H1 (cell line): ENCODE measurements at places on chromosomes 3 and 15.

GRCh38 chr3:134630506-134630905 lies 20.3 kb downstream of the KY start:
- no peak for DNase-seq

DNA sequence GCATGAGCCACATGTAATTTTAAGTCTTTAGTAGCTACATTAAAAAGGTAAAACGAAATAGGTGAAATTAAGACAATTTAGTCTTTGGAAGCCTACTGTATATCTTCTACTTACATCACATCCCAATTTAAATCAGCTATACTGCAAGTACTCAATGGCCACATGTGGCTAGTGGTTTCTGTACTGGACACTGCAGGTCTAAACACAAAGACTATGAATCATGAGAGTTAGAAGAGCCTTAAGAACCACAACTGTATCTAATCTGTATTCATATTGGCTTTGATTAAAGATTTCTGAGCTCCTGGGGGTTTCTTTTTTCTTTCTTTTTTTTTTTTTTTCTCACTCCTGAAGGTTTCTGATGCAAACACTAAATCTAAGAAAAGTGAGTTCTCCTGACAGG lies 2.3 kb upstream of the EIF1B start:
- no peak for DNase-seq

- DNase-seq = no peak
Observed at GRCh38 chr3:52289747-52290595, 2.3 kb downstream of the GLYCTK start.

- DNase-seq = no peak
Observed at GRCh38 chr15:92808598-92809063, 91.5 kb upstream of the CHD2 start.

- DNase-seq = no peak
Observed at GRCh38 chr3:152524198-152525140, 255.7 kb downstream of the MBNL1 start.

DNA sequence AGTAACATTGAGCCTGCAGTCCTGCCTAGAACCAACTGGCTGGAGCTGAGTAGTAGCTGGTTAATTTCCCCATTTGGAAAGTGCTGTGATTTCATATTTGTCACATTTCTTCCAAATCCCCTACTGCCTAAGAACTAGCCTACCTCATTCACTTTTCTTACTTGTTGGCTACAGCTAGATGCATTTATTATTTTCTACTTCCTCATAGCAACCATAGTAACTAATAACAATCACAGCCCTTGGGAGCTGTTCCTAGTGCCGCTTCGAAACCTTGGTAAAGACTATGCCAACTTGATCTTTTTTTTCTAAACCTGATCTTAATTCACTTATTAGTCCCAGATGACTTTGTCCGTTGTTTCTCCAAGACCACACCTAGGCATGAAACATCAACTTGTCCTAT lies 240.3 kb downstream of the FGF12 start:
- no peak for DNase-seq

GRCh38 chr3:45236964-45237363 lies 10.9 kb upstream of the TMEM158 start:
- DNase-seq = no peak

DNA sequence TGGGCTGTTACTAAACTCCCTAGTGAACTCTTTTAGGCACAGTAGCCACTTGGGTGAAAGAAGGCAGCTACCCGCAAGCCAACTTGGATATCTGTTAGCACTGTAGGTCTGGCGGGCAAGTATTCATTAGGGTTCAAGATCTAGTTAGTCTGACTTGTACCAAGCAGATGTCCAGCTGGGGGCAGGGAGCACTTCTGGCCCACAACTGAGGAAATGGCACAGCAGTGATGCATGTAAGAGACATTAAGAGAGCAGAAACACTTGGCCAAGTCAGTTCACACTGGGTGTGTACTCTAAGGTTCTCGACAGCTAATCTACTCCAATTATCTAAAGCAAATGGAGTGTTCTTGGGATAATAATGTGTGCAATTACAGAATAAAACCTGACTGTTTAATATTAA lies 131.7 kb downstream of the CTNNB1 start:
- no peak for DNase-seq

- DNase-seq = no peak
Observed at GRCh38 chr3:169847896-169848295, 21.8 kb downstream of the LRRC31 start.

GRCh38 chr3:14771593-14772497 lies 46.9 kb upstream of the FGD5 start:
- DNase-seq = no peak

GRCh38 chr3:43248185-43248583 lies 38.2 kb upstream of the SNRK start:
- peak; percentile 35 for DNase-seq

GRCh38 chr3:178036451-178037144 lies 499.6 kb upstream of the KCNMB2 start:
- DNase-seq = no peak

DNA sequence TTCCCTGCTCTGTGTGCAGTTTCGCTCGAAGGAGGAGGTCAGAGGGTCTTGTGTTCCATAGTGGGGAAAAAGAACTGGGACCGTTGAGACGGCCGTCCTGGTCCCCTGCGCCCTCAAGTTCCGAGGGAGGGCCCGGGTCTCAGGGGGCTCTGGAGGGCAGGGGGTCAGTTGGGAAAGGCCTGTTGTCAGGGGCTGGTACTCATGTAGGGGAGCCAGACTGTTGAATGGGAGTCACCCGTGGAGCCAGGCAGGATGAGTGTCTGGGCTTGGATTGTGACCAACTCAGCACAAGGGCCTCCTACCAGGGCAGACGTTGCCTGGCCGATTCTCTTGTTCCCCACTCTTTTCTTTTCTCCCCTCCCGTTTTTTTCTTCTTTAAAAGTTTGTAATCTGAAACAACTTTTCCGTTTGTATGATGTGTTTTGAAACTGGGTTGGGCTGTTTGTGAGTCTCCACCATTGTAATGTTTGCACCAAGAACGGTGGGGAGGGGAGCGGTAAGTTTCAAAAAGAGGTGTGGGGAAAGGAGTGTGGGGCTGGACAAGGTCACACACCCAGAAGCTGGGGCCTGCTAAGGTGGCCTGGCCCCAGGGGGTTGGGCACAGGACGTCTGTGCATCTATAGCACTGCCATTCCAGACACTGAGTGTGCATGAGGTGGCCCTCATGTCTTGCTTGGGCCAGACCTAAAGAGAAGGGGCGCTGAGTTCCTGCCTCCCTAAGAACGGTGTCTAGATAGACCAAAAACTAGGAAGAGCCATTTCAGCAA lies 1.1 kb downstream of the CMTM7 start:
- DNase-seq = no peak

GRCh38 chr3:23928524-23928923 lies 11.6 kb downstream of the RPL15 start:
- no peak for DNase-seq

GRCh38 chr3:156030723-156031122 lies 89.7 kb upstream of the KCNAB1 start:
- DNase-seq = no peak

GRCh38 chr15:35671197-35671596 lies 125.2 kb upstream of the DPH6 start:
- DNase-seq = no peak

- DNase-seq = no peak
Observed at GRCh38 chr15:58467121-58467721, 35.4 kb downstream of the LIPC start.

DNA sequence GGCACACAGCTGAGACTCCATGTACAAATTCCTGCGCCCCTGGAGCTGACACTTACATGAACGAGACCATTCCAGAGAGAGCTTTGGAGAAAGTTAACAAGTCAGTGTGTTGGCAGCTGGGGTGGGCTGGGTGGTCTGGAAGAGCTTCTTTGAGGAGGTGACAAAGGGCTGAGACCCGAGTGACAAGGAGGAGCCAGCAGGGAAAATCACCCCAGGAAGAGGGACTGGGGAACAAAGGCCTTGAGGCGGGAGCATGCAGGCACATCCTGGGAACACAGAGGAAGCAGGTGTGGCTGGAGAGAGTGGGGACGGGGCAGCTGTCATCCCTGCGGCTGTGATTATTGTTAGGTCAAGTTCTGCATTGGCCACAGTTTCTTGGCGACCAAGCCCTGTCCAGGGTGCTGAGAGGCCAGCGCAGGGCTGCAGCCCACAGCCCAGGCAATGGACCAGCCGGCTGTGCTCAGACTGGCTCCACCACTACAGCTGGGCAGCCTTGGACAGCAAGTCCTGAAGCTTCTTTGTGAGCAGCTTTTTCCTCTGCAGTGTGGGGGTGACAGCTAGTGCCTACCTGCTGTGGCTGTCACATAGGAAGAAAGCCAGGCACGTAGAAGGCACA lies 34.2 kb upstream of the PRR23E start:
- peak; percentile 79 for DNase-seq

DNA sequence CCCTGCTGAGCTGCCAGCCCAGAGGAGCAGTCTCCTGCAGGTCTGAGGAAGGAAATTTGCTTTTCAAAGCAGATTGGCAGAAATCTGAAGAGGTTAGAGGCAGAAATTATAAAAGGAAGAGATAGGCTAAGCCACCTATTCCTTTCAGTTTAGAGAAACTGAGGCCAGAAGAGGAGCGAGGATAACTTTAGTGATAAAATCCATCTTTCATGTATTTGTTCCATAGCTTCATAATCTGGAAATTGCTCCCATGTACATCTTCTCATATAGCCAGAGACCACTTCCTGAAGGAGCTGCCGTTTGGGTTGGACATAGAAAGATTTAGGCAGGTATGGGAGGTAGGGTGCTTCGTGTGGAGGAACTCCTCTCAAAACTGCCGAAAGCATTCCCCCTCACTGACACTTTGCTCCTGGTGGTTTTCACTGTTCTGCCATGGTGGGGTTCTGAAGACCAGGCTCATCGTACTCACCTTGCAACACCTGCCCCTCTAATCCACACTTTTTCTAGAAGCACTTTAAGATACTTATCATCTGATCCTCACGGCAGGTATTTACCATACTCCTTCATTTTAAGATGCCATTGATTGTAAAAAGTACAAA lies 670 bp upstream of the ACAP2 start:
- no peak for DNase-seq

- DNase-seq = no peak
Observed at GRCh38 chr3:126360714-126361060, 3.5 kb upstream of the KLF15 start.

DNA sequence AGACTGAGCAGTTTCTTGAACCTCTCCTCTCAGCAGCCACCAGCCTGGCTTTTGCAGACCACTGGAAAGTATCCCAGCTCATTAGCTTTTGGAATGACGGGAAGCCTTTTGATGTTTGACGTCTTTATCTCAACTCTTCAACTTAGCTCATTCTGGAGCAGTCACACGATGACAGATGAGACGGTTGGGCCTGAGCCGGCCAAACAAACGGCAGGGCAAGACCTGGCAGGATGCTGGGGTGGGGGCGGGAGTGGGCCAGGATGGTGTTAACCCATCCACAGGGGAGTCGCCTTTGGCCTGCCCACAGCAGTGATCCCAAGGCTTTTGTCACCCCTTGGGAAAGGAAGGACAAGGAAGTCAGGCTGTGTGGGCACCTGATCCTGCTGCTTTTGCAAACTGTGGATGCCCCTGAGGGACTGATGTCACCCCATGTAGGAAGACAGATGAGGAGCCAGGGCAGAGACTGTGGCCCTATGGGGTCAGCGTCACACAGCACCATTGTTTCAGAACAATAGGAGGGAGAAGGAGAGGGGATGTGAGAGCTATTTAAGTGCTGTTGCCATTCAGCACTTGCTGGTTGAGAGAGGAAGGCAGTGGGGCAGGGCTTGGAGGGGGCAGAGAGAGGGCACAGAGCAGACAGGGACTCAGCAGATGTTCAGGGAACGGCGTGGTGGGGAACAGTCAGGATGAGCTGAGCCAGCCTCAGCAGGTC lies 121.9 kb upstream of the CTDSPL start:
- no peak for DNase-seq

GRCh38 chr3:42189001-42189460 lies 77.0 kb downstream of the CCK start:
- DNase-seq = no peak

GRCh38 chr15:70362886-70363285 lies 265.2 kb upstream of the TLE3 start:
- DNase-seq = no peak

GRCh38 chr3:133475245-133476010 lies 75.6 kb downstream of the BFSP2 start:
- no peak for DNase-seq

DNA sequence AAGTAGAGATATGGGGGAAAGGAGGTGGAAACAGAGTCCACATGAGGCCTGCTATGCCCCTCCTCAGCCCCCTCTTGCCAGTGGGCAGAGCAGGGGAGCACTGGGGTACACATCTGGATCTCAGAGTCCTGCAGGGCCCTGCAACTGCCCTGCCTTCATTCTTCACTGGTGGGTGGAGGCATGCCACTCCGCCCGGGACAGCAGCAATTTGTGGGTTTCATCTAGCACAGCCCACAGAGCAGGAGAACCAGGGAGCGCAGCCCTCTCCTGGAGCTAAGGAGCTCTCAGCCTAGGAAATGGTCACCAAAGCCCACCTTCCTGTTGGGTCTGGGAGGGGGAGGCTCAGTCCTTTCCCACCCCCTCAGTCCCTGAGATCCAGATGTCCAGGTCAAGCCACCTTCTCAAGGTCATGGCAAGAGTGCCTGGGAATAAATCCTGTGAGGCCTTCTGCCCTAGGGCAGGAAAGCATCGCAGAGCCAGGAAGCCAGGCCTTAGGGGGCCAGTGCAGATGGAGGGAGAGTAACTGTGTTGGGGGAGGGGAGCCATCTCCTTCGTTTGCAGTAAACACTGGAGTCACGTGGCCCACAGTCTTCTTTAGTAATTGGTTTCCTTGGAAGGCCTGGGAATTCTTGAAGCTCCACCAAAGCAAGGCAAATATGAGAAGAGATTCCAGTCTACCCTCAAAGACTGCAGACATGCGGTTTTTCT lies 31.0 kb downstream of the ANP32A start:
- no peak for DNase-seq
